ENCODE measurements at places on chromosomes 11 and 22. TPM values are rescaled to one million over a fixed set of nuclear protein-coding genes. Genes with fewer than 3 reads are reported as not detected.

DNA sequence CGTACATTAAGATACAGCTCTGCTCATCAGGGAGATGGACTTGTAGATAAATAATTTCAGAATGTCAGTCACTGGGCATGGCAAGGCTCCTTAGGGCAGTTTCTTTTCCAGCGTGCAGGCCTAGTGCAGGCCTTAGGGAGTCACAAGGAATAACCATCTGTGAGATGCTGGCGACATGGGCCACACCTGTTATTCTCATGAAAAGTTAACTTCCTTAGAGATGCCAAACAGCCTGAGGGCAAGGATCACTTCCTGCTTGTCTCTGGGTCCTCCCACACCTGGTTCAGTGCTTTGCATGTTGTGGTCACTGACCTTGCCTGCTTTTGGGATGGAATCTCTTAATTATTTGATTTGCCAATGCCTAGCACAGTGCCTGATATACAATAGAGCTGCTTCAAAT is 70.6 kb downstream of the ST3GAL4 start:
- no peak for DNase-seq

DNA sequence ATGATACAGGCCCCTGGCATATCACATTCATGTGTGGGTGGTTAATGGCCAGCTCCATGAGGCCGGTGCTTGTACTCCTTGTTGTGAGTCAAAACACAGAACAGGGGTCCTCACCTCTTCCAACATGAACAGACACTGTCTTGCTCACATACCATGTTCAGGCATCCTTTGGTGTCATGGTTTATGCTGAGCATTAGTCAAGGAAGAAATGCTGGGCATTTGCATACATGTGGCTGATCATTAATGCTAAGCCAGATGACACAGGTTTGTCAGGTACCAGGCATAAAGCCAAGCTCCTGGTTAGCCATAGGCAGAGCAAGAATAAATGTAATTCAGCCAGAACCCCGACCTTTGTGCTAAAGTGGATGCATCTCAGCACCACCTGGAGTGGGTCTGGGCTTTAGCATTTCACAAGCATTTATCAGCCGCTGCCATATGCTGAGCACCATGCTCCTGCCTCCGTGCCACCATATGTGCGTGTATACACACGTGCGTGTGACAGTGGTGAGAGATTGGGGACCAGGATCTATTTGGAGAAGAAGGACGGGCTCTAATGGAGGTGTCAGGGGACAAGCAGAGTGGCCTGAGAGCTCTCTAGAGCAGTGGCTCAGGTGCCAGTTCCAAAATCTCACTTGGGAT is 55.0 kb downstream of the MICAL2 start:
- DNase-seq: no peak

DNA sequence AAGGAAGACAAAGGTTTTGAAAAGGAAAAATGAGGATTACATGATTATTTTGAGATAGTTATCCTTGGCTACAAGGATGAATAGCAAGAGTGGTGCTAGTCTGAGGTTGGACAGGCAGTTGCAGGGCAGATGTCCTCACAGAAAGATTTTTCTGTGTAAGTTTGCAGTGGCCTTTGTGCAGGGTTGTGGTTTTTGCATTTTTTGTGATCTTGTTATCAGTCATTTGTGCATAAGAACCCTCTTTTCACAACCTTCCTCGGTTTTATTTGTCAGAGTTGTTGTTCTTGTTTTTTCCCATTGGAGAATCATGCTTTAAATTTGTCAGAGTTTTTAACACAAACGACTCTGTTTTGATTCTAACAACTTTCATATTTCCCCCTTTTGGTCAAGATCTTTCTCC is 1.4 kb downstream of the CCDC134 start:
- DNase-seq: no peak

The SLC22A12 gene
- polyA plus RNA-seq: not detected

- DNase-seq: no peak
These were observed 13.0 kb upstream of the VPS37C start for GRCh38 chr11:61174273-61174672.

The MS4A4A gene
- 15.4 TPM for polyA plus RNA-seq
